Fibroblast of villous mesenchyme (primary cell): ENCODE measurements at places on chromosomes 1 and 21. TPM values are rescaled to one million over a fixed set of nuclear protein-coding genes. Genes with fewer than 3 reads are reported as not detected.

Gene FAM110D
- total RNA-seq = under 0.01 TPM in 1 of 2 replicates, not detected in the other

Gene KRTAP13-2
- not detected in 2 replicates for total RNA-seq

- DNase-seq = no peak
These were observed 328.9 kb downstream of the PAPPA2 start for GRCh38 chr1:176791906-176792305.

Gene KRTAP11-1
- not detected in 2 replicates for total RNA-seq

DNA sequence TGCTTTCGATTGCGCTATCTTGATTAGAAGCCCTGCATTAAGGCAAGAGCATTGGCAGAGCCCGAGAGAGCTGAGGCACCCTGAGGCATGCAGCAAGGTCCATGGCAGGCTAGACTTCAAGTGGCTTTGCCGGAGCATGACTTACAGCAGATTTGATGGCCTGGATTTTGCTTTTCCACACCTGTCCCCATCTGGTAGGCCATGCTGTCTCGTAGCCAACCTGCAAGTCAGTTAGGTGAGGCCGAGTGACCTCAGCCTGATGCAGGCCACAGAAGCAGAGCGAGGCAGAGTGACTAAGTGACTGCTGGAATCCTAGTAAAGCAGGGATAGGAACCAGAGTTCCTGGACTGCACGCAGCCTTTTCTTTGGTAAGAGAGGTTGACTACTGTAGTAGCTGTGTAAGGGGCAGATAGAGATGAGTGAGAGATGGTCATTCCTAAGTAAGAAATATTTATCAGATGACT, 148.9 kb downstream of the PBX1 start:
- peak; percentile 75 for DNase-seq

Gene SZT2
- 35.4 and 38.7 TPM in 2 replicates for total RNA-seq

- DNase-seq = no peak
These were observed 177.9 kb downstream of the NR5A2 start for GRCh38 chr1:200205216-200205995.

DNA sequence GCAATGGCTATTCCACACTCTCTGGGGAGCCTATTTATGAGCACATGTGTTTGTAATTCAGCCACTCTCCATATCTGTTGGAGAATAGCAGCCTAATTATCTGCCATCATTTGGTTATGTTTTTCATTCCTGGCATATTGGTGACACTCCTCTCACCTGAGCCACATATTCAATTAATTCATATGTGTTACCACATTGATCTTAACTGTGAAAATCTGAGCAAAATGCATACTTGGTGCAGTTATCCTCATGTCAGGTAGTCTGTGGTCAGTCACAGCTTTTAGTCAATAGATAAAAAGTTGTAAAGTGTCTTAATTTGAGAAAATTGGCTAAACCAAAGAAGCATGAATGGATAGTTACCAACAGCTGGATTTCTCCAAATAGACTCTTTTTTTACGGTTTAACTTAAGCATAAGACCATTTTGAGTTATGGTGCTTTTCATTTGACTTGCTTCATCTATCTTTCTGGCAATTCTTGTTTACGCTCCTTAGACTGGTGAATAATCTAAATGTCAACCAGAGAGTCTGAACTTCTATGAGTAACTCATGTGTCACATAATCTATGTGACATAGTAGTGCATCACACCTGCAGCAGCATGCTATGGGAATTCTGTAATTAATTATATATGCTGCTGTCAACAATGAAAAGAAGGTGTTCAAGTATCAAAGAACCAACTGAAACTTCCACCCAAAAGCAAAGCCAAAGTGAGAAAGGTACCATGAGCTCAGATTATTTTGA, 187.7 kb upstream of the SGIP1 start:
- DNase-seq = no peak

DNA sequence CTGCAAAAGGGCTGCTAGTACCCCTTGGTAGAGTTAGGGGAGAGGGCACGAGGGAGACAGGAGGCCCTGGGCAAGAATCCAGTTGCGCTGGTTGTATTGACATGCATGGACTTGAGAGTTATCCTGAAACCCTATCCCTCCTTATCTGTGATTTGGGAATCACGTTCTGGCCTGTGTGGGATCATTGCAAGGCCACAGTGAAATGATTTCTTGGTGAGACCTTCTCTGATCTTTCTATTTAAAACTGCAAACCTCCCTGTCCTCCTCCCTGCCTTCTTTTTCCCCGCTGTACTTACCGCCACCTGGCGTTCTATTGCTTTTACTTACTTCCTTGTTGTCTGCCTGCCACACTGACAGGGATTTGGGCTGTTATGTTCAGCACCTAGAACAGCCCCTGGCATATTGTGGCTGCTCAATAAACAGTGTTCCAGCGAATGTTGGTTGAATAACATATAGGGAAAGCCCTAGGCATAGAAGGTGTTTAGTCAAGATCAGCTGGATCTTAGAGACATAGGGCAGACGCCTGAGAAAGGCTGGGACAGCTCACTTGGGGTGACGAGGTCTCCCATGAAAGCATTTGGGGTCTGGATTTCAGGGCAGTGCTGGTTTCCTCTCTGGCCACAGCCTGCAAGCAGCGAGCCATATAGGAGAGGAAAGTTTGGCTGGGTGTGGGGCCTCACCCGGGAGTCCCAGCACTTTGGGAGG, 25.6 kb downstream of the ALPL start:
- DNase-seq = peak; percentile 68

DNA sequence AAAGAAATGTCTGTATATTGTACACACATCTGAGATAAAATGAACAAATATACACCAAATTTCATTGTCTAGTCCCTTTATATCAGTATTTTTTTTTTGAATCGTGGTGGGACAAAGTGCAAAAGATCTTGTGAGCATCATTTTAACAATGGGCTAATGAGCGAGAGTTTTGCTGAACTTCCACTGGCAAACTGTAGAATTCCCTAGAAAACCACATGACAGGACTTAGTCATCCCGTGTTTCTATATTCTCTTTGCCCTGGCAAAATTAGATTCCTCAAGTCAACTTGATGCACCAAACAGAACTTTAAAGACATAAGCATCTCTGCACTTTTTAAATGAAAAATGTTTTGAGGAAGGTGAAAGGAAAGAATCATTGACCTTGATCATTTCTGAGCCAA, 488.2 kb upstream of the PTBP2 start:
- no peak for DNase-seq

DNA sequence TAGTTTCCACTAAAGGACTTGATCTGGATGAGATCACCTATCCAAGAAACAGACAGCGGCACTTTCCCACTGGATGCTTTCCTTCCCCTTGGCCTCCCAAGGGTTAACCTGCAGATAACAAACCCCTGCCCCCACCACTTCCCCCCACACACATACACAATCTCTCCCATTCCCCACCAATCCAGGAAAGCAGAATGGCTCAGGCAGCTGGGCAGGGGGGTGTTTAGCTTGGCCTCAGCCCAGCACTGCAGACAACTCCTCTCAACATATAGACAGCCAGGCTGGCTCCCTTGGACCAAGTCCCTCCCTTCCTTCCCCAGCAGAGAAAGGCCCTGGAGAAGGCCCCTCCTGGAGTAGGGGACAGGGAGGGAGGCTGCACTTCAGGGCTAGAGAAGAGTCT, 24.6 kb downstream of the PLEKHA6 start:
- no peak for DNase-seq

DNA sequence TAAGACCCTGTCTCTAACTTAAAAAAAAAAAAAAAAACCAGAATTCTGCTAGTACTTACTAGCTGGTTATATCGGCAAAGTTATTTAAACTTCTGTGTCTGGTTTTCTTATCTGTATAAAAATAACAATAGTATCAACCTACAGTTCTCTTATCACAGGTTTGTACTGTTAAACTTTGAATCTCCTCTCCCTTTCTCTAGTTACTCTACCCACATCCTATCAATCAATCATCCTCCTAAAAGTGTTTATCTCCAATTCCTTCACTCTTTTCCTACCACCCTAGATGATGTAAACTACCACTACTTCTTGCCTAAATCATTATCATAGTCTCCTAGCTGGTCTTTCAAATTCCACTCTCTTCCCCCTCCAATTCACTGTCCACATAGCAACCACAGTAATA, 27.6 kb downstream of the USP33 start:
- no peak for DNase-seq

- DNase-seq = no peak
These were observed 46.9 kb downstream of the GIPC2 start for GRCh38 chr1:78092643-78093042.

GRCh38 chr1:204188959-204189639, 7.2 kb downstream of the KISS1 start:
- DNase-seq = no peak

DNA sequence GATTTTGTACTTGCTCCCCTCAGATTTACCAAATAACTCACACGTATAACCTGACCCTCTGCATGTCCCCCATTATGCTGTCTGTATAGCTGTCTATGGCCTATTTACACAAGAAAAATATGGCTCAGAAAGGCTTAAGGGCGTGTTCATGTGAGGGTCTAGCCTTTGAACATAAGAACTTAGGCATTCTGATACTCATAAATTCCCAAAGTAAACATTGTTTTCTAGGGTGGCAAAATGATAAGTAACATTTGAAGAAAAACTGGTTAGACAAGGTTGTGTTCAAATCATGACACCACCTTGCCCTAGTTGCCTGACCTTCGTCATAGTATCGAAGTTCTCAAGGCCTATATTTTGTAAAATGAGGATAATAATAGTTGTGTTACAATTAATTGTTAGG, 394.6 kb downstream of the LRRIQ3 start:
- no peak for DNase-seq

DNA sequence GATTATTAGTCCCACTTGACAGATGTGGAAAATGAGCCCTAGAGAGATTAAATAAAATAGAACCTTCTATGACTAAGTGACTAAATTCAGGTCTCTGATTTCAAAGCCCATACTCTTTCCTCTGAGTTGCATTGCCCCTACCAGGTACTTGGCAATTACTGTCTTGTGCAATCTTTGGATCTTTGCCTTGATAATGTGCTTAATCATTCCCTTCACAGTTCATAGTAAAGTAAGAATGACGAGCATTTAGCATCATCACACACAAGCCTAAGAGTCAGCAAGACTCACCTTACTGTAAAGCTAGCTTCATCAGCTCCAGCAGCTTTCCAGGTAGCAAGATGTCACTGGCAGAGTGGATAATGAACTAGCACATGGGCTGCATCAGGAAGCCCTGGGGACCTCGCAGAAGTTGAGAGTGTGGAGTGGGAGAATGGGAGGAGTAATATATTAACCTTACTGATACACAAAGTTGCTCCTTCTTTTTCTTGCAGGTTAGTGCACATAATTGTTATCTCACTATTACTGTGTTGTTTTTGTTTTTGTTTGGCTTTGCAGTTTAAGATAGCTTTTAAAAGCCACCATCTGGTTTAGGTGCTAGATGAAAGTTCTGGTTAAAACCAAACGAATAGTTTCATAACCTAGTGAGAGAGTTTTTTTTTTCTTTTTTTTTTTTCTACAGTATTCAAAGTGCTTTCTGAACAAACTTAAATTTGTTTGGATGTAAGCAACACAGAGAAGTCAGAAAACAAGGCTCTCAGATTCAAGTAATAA, 71.8 kb downstream of the PBX1 start:
- peak; percentile 34 for DNase-seq

GRCh38 chr21:35053356-35054096, 4.4 kb upstream of the RUNX1 start:
- peak; percentile 61 for DNase-seq

GRCh38 chr1:9121496-9122409, 7.1 kb downstream of the GPR157 start:
- DNase-seq = no peak

Gene FYB2
- total RNA-seq = not detected in 2 replicates

Gene NTMT2
- not detected in 2 replicates for total RNA-seq

Gene FCRL6
- not detected in 2 replicates for total RNA-seq

DNA sequence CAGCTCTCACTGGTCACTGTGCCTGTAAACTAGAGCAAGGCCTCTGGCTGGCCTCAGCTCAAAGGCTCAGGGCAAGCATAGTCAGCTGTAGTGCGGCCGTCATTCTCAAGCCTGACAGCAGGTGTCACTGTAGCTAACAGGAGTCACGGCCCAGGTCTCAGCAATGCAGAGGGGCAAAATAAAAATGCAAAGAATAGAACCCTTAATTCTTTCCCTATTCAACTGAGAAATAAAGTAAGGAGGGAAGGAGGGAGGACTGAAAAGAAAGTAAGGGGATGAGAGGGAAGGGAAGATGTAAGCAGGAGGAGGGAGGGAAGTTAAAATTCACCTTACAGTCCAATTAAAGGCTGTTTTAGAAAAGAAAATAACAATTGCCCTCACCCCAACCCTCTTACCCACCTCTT, 106.1 kb downstream of the KIAA0319L start:
- DNase-seq = peak; percentile 87
